ENCODE measurements at places on chromosomes 7 and 10.

DNA sequence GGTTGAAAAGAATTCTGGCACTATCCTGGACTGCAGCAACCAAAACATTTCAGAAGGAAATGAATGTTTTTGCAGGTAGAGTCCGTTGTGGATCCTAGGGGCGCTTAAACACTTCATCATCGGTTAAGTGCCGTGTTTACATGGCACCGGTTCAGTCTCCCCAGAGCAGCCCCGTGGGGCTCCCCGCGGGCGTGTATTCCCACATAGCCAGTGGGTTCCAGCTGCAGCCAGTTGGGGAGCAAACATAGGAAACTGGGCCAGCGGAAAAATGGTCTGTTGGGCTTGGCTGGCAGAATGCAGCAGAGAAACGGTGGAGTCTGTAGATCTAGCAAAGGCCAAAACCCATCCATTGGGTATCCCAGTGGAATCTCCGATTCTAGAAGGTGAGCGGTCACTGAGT lies 113.0 kb upstream of the SH2B2 start:
- no peak for DNase-seq

GRCh38 chr7:5692112-5692844 lies 89.2 kb downstream of the RNF216 start:
- no peak for DNase-seq

DNA sequence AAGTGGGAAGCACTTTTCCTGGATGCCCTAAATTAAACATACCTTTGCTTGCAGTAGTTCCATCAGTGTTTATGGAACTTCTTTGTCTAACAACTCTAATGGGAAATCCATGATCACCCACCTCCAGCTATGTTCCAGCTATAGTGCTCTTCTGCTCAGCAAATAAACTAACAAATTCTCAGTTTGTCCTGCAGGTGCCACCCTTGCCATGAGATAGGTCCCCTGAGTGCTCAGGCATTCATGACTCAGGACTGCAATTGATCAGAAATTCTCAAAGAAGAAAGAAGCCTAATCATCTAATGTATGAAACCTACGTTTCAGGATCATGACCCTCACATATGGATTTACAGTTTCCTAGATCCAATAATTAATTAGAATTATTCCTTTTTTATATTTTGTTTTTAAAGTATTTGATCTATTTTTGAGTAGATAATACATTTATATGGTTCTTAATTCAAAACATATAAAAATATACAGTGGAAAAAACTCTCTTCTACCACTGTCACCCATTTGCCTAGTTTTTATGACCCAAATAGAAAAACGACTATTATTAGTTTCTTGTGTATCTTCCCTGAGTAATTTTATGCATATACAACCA lies 48.7 kb upstream of the DYNC1I1 start:
- peak; percentile 69 for DNase-seq

DNA sequence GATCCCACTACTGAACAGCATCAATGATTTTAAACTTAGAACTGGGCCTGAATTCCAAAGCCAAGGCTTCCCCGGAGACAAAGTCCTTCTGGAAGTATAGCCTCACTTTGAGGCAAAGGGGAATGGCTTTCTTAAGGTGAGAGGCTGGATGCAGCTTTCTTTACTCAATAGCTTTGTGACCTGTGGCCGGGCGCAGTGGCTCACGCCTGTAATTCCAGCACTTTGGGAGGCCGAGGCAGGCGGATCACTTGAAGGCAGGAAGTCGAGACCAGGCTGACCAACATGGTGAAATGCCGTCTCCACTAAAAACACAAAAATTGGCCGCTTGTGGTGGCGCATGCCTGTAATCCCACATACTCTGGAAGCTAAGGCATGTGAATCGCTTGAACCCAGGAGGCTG lies 3.2 kb upstream of the FGFR2 start:
- no peak for DNase-seq

DNA sequence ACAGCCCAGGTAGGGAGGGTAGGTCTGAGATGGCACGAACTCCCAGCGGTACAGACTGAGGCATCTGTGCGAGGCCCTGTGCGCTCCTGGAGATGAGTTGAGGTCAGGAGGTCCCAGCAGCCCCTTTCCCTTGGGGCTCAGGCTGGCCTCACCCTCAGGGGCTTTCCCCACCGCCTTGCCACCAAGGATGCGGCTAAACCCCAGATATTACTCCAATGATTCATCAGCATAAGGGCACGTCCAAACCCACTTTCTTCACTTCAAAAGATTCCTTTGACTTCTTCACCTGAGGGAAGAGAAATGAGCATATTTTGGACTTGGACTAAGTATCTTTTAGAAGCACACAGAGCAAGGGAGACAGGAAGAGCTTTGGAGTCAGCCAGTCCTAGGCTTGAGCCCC lies 20.3 kb downstream of the UROS start:
- no peak for DNase-seq

GRCh38 chr7:80232979-80233724 lies 98.5 kb downstream of the GNAI1 start:
- DNase-seq, result no peak

GRCh38 chr10:130863044-130863443 lies 448.5 kb downstream of the TCERG1L start:
- DNase-seq, result no peak

- DNase-seq, result no peak
Measured at GRCh38 chr7:13037216-13037615, 349.8 kb downstream of the ARL4A start.

All from COR-L47 (cell line).